ENCODE measurements at places on chromosomes 16 and 17.

DNA sequence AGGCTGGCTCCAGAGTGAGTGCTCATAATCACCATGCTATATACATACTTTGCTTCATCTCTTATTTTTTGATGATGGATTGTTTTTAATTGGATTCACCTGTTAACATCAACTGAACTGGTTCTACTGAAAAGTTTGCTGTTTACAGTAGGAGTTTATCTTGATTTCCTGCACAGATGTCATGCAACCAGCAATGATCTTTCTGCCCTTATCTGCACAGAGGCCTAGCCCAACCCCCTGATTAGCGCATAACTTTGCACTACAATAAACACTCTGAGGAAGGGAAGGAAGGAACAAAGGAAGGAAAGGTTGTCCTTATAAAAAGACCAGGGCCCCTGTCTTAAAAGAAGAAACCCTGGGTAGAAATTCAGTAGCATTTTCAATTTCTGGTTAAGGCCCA, 152.9 kb downstream of the RGS9 start:
- DNase-seq, result no peak

- DNase-seq, result no peak
Observed at GRCh38 chr16:79257953-79258490, 342.5 kb downstream of the MAF start.

- no peak for DNase-seq
Observed at GRCh38 chr17:7848739-7849129, 6.1 kb upstream of the TMEM88 start.

DNA sequence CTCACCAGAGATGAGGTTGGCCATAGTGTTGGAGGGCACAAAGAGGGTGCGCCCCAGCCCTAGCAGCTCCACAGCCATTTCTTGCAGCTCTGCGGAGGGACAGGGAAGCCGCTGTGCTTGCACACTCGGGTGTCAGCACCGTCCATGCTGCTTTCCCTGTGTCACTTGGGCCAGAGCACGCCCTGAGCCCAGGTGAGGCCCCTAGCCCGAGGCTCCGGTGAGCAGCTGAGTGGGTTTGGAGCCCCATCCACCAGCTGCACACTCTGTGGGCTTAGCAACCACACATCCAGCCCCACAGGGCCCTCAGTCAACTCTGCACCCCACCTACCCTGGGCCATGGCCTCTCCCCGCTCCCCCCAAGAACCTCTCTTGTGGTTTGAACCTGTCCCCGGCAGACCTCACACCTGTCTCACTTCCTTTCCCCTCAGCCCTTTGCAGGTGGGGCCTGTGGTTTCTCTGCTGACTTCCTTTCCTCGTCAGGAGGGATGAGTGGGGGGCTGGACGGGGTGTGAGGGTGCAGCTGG, 20.7 kb downstream of the TMEM235 start:
- DNase-seq, result no peak

DNA sequence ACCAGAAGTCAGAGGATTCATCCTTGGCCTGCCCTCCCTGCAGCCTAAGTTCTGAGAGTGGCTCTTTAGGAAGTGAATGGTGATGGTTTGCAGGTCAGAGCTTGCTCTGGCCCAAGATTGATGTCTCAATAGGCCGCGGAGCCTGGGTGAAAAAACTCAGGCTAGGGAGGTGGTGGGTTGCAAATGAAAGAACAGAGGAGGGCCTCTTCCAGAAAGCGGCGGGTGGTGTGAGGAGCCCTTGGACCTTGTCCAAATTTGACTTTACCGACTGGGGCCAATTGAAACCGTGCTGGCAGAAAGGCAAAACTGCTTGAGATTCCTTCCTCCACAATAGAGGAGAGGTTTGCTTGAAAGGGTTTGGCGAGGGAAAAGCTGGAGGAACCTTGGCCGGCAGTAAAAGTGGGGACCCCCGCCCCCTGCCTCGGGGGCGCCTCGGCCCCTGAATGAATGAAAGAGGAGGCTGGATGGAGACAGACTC, 331.3 kb downstream of the SEC14L1 start:
- no peak for DNase-seq

DNA sequence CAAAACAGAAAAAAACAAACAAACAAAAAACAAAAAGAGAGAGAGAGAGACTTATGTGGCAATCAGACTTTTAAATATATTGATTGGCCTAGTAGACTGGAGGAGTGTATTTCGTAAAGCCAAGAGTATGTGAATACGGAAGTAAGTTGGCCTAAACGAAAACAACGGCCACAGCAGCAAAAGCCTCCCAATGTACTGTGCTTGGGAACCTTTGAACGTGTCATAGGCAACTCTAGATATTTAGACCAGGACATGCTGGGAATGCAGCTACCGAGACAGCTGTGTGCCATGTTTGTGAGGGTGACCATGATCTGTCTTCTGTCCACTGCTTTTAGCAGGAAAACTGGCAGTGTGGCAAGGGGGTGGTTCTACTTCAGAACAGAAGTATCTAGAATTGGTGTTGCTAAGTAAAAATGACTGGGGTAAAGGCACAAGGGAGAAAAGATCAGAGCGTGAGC, 7.4 kb downstream of the MAF start:
- no peak for DNase-seq

- no peak for DNase-seq
Observed at GRCh38 chr17:14306596-14306995, 5.7 kb downstream of the HS3ST3B1 start.

GRCh38 chr16:8756755-8757154, 40.7 kb downstream of the TMEM186 start:
- DNase-seq, result no peak

GRCh38 chr16:30085247-30085646, 6.5 kb downstream of the TBX6 start:
- DNase-seq, result no peak

DNA sequence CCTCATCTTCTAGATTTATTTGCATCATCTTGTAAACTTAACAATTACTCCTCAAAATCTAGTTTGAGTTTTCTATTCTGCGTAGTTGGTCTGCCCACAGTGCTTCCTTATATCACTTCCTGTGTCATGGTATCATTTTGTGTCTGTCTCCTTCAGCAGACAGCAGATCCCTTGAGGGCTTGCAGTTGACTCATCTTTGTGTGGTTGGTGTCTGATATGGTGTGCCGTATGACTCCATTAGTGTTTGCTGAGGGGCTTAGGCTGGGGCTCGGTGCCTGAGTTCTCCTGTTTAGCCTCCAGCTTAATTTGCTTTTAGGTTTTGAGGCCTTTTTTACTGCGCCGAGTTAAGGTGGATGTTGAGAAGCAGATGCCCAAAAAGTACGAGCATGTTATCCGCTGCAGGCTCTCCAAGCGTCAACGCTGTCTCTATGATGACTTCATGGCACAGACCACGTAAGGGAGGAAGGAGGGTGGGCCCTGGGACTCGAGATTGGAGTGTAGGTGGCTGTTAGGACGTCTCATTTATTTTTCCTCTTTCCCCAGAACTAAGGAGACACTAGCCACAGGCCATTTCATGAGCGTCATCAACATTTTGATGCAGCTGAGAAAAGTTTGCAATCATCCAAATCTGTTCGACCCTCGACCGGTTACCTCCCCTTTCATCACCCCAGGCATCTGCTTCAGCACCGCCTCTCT, 16.9 kb downstream of the SRCAP start:
- DNase-seq, result peak; percentile 31

- no peak for DNase-seq
Observed at GRCh38 chr17:2347805-2348685, 10.7 kb downstream of the SGSM2 start.

GRCh38 chr17:7237266-7237760, 1.9 kb downstream of the PHF23 start:
- no peak for DNase-seq

Measured in GM12892 (cell line).